ENCODE measurements at places on chromosomes 13 and 19.

DNA sequence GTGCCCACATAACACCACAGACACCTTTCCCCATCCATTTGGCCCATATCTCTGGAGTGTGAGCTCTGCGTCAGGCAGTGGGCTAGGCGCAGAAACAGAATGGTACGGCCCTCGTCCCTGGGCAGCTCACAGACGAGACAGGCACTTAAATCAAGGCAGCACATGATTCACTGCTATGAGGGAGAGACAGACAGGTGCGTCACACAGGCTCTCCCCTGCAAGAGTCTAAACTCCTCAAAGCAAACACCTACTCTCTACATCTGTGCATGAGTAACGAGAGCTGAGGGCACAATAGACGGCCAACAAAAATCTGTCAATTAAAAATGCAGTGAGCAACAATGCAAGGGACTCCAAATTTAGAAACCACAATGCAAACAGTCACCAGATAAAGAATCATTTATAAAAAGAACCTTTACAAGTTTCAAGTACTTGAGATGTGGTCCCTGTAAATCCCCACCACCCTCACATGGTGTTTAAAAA lies 348.9 kb downstream of the UQCRFS1 start:
- DNase-seq: no peak

GRCh38 chr13:89221557-89222158 lies 1550.5 kb downstream of the SLITRK5 start:
- DNase-seq: no peak

- no peak for DNase-seq
These were observed 744 bp upstream of the POU2F2 start for GRCh38 chr19:42132851-42133528.

GRCh38 chr19:20662421-20663105 lies 1.2 kb upstream of the ZNF626 start:
- no peak for DNase-seq

GRCh38 chr13:96032717-96033116 lies 20.5 kb downstream of the UGGT2 start:
- no peak for DNase-seq

GRCh38 chr13:110506396-110506795 lies 55.1 kb downstream of the RAB20 start:
- DNase-seq: no peak

GRCh38 chr13:59261928-59262488 lies 901.7 kb downstream of the DIAPH3 start:
- no peak for DNase-seq

- DNase-seq: no peak
These were observed 392.9 kb downstream of the PCDH9 start for GRCh38 chr13:66837246-66837645.

DNA sequence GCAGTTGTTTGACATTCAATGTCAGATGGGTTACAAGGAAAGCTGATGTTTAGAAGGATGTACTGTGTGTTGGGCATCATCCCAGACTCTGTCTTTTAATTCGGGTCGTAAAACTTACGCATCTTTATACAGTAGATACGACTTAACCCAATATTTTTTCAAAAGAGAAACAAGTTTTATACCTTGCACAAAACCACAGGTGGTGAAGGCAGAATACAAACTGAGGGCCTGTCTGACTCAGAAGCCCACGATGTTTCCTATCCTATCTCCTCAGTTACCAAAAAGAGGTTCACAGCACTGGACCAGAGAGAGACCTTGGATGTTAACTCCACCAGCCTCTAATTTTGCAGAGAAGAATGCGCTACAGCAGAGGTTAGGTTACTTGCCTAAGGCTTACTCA lies 477.0 kb downstream of the FOXO1 start:
- no peak for DNase-seq

- no peak for DNase-seq
These were observed 1487.2 kb upstream of the PRR20A start for GRCh38 chr13:55653497-55653896.

DNA sequence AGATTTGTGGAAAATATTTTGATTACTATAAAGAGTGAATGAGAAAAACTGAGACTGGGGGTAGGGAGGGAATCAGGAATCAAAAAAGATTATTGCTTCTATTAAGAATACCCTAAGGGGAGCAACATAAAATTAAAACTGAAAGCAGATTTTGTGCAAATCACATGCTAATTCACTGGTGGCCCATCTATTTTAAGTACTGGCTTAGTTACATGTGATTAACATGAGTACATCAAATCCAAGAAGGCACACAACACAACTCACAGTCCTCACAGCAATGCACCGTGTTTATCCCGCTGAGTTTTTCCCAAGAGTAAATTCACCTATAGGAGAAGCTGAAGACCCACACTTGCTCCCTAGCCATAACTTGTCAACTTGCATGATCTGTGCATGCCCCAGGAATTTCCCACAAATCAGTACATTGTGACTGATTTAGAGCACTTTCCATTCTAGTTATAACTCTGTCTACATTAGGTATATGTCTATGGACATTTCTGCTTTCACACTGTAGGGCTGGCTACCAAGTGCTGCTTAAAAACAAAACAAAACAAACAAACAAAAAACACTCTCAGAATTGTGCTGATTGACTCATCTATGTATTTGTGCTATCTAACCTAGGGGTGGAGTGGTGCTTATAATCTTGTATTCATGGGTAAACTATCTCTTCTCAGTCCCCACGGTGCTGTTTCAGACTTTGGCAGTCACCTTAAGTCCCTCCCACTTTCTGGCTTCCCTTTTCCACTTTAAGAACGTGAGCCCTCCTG lies 24.3 kb downstream of the AMER2 start:
- DNase-seq: no peak

DNA sequence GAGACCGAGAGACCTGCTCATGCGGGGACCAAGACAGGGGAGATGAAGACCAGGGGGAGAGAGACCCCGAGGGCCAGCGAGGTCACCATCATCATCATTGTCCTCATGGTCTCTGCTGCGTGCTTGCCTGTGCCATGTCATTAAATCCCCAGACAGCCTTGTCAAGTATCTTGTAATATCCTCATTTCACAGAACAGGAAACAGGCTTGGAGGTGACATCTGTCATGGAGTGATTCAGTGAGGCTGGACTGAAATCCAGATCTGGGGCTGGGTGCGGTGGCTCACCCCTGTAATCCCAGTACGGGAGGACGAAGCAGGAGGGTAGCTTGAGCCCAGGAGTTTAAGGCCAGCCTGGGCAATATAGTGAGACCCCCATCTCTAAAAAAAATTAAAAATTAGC lies 5.9 kb upstream of the NANOS2 start:
- DNase-seq: no peak

GRCh38 chr13:80313668-80314256 lies 27.2 kb downstream of the SPRY2 start:
- no peak for DNase-seq

- no peak for DNase-seq
These were observed at the start of gene NRTN for GRCh38 chr19:5804516-5805461. TSS of gene NRTN (plus strand) at chr19:5805067. CDS start at chr19:5824166, 19,099 bp downstream.

GRCh38 chr13:23799945-23800344 lies 89.3 kb downstream of the MIPEP start:
- DNase-seq: no peak

DNA sequence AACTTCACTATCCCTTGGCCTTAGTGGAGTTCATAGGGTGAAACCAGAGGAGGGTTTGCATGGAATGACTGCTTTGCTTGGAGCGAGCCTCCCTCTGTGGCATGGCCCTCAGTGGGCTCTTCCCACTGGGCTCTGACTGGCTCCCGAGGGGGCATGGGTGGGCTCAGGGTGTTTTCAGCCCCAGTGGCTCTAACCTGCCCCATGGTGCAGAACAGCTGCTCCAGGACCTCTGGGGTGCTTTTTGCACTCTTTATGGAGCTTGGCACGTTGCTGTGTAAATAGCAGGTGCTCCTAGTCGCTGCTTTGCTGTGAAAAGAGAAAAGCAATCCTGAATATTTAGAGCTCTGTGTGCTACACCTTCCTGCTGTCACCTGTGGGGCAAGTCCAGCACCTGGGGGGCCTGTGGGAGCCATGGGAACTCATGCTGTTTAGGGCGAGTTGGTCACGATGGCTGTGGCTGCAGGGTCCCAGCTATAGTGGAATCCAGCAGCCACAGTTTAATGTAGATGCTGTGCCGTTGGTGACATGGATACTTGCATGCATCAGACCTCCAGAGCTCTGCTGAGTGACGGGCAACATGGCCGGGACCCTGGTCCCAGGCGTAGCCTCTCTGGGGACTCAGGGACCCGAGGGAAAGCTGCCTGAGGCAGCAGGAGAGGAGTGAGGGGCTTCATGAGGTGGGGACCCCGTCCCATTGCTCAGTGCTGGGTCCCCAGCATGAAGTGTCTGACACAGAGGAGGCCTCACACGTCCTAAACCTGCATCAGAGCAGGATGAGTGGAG lies 14.3 kb upstream of the MCF2L start:
- no peak for DNase-seq

GRCh38 chr13:38141792-38142191 lies 207.9 kb upstream of the UFM1 start:
- DNase-seq: no peak

DNA sequence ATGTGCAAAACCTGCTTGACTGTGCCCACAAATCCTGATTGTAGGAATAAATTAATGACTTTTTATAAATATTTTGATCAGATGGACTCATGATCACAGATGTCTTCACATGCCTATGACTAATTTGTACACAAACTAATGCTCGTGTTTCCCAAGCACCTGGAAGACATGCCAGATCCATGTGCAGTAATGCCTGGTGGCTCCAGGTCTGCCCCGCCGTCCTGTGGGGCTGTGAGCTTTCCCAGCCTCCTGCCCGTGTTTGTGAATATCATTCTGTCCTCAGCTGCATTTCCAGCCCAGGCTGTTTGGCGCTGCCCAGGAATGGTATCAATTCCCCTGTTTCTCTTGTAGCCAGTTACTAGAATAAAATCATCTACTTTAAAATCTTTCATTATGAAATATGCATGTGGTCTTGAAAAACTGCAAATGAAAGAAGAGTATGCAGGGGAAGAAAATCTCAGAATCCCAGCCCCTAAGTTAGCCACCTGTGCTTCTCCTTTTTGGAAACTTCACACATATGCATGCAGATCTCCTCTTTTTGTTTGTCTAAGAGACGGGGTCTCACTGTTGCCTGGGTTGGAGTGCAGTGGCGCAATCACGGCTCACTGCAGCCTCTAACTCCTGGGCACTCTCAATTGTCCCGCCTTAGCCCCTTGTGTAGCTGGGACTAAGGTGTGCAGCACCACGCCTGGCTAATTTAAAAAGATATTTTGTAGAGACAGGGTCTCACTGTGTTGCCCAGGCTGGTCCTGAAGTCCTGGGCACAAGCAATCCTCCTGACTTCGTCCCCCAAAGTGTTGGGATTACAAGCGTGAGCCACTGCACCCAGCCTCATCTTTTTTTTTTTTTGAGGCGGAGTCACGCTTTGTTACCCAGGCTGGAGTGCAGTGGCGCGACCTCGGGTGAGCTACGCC lies 6.2 kb downstream of the RPL28 start:
- DNase-seq: no peak

DNA sequence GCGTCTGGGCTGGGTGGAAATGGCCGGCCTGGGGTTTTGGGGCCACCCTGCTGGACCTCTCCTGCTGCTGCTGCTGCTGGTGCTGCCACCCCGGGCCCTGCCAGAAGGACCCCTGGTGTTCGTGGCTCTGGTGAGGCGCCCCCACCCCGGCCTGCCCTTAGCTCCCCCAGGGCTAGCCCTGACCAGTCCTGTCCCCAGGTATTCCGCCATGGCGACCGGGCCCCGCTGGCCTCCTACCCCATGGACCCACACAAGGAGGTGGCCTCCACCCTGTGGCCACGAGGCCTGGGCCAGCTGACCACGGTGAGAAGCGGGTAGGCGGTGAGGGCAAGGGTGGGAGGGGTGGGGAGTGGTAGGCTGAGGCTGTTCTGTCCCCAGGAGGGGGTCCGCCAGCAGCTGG lies at the start of gene ACP4:
ACP4 (plus strand) TSS at position 20 of the 400 bp plus-strand sequence; CDS start at position 20, 0 bp downstream.
- DNase-seq: no peak

GRCh38 chr13:113621046-113621445 lies 36.5 kb downstream of the TFDP1 start:
- no peak for DNase-seq

DNA sequence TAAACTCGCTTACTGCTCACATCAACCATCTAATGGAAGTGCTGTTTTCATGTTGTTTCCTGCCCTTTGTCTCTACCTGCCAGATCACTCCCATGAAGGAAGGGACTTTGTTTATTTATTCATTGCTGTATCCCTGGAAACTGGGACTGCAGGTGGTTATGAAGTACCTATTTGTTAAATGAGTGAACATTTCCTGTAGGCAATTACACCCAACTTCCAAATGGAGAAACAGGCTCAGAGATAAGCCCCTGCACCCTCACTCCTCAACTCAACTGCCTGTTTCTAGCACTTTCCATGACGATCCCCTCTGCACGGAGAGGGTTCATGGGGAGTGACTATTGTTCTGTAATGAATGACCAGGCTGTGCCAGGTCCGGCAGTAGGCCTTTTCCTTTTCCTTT lies 1.9 kb upstream of the SELENOW start:
- no peak for DNase-seq

DNA sequence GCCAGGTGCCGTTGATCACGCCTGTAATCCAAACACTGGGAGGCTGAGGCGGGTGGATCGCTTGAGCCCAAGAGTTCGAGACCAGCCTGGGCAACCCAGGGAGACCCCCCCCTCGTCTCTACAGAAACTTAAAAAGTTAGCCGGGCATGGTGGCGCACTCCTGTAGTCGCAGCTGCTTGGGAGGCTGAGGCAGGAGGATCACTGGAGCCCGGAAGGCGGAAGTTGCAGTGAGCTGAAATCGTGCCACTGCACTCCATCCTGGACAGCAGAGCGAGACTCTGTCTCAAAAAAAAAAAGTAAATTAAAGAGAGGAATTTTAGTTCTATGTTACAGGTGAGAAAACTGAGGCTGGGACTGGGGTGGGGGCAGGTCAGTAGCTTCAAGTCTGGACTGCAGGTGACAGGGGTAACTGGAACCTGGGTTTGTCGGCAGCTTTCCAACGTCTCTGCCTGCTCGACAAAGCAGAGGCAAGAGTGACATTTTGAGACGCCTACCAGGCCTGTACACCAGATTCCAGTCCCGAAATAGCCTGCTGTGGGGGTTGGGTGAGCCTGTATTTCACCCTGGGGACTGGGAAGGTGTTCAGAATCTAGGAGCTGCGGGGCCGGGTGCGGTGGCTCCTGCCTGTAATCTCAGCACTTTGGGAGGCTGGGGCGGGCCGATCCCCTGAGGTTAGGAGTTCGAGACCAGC lies 1.2 kb downstream of the SELENOW start:
- no peak for DNase-seq

DNA sequence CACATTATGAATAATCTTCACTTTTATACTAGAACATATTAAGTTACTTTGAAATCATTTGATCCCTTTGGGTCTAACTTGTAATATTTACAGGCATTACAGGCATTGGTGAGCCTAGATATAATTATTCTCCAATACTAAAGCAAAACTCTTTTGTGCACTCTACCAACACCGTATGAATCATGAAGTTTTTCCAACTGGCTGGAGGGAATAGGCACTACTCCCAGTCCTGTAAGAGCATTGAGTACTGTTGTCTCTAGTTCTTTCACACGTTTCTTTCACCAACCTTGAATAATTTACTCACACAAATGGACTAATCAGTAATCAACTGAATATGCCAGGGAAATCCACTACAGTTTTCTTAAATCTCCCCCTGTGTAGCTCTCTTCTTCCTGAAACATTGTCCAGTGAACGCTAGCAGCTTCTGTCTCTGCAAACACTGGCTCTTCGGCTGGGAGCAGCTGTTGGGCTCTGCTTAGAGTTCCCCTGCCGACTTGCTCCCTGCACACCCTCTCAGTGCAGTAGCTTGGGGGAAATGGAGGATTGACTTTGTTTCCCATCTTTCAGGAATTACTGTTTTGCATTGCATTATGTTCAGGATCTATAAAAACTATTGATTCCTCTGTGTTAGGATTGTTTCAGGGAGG lies 476.7 kb downstream of the RFC3 start:
- no peak for DNase-seq

- DNase-seq: no peak
These were observed 4.2 kb downstream of the PTPRS start for GRCh38 chr19:5336195-5336965.

- no peak for DNase-seq
These were observed 4.5 kb downstream of the SF3A2 start for GRCh38 chr19:2240881-2241760.
